Stomach (tissue), 19 donors: ENCODE measurements at places on chromosomes 3 and 15. TPM values are rescaled to one million over a fixed set of nuclear protein-coding genes. Genes with fewer than 3 reads are reported as not detected.

Gene TRAT1
- total RNA-seq: not detected

Gene MORC1
- total RNA-seq: not detected

DNA sequence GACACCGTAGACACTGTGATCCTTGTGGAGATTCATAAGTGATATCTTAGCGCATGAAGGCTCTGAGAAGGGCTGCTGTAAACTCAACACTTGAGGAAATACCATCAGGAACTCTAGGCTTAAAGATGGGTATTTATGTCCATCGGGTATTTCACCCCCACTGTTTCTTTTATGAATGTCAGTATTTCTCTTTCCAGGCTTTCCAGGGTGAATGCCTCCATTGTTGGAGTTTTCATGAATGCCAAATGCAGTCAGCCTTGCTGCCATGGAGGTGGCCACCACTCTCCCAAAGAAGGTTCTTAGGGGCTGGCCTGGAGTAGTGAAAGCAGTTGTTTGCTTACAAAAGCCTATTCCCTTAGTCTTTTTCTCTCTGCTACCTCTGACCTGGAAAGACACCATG lies 259.2 kb downstream of the SLCO3A1 start:
- no peak for DNase-seq
- no peak overlapping the region for H3K4me3 ChIP-seq
- no peaks in the 10 kb centered on the region for H3K36me3 ChIP-seq
- H3K4me1 ChIP-seq: peaks cover 14% of the 10 kb centered on the region

DNA sequence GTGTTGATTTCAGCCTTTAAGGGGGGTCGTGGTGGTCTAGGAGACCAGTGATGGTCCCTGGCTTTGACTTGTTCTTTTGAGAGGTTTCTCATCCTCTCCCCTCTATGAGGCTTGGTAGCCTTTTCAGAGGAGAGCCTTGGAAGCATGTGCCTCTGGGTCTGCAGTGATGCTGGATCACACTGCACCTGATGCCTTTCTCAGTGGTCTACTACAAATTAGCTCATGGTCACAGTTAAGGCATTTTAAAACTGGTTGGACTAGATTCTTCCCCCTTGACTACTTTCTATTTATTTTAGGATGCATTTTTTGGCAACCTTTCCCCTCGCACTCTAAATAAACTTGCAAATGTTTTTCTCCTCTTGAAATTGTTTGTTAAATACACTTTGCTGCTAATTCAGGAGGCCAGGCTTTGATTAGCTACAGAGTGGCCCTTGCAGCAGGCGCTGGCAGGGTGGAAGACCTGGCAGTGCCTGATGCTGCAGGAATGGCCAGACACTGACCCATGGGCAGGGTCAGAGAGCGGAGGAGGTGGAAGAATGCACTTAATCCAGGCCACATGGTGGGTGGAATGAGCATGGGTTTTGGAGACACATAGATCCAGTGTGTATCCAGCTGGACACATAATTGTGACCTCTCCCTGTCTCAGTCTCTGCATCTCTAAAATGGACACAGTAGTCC lies 318.8 kb upstream of the CTDSPL start:
- no peak overlapping the region for H3K27ac ChIP-seq
- no peak overlapping the region for H3K4me3 ChIP-seq
- peaks cover 57% of the 10 kb centered on the region for H3K4me1 ChIP-seq
- H3K27me3 ChIP-seq: no peaks in the 10 kb centered on the region
- no peak for DNase-seq
